AG08395 (cell line): ENCODE measurements at places on chromosomes 6 and 20.
A peak's percentile ranks its signal among the peaks of the same experiment; 100 is the strongest.

GRCh38 chr6:56820060-56820459 lies 134.8 kb upstream of the BEND6 start:
- no peak for DNase-seq

GRCh38 chr6:89731924-89732567 lies 87.5 kb downstream of the MDN1 start:
- no peak for DNase-seq

DNA sequence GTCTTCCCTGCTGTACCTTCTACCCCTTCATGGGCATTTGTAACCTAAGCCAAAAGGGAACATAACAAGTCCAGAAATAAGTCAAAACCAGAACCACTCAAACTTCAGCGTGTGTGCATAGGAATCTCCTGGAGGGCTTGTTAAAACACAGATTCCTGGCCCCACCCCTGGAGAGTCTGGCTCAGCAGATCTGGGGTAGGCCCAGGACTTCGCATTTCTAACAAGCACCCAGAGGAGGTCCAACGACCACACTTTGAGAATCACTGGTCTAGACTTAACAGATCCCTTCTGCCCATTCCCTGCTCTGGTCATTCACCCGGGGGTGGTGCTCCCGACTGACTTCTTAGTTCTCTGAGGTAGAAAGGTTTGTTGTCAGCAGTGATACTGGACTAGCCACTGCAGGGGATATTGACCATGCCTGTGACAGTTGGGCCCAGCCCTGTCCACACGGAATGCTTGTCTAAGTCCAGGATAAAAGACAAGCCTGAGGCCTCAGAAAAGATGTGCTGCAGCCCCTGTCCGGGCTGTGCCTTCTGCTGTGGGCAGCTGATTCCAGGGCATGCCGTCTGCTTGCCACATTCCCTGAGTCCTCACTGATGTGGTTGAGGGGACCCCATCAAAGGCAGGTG lies 68.6 kb downstream of the SYNJ2 start:
- no peak for DNase-seq

GRCh38 chr6:52546678-52547077 lies 30.2 kb downstream of the TRAM2 start:
- no peak for DNase-seq

DNA sequence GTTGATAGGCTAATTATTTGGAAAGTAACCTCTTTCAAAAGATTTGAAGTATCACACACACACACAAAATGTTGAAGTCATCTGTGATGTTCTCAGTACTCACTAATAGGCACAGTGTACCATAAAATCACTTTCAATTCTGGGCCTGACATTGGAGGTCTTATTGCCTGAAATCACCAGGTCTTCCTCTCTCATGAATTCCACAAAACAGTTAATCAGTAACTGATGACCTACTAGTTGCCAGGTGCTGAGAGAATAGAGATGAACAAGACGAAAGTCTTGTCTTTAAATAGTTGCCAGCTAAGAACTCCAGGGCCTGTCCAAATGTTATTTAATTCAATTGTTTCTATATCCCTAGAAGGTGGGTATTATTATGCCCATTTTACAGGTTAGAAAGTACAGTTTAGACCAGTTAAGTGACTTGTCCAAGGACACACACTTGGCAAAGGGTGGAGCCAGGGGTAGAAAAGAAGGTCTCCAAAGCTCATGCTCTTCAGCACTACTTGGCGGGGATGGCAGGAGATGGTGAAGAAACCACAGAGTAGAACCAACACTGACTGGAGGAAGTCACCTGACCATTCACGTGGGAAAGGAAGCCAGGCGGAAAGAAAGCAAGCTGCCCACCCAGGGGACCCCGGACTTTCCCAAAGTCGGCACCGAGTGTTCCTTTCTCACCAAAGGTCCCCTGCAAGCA lies 116.4 kb downstream of the KIF6 start:
- DNase-seq, result no peak

- DNase-seq, result no peak
Observed at GRCh38 chr20:62822788-62823651, 6.2 kb downstream of the COL9A3 start.

DNA sequence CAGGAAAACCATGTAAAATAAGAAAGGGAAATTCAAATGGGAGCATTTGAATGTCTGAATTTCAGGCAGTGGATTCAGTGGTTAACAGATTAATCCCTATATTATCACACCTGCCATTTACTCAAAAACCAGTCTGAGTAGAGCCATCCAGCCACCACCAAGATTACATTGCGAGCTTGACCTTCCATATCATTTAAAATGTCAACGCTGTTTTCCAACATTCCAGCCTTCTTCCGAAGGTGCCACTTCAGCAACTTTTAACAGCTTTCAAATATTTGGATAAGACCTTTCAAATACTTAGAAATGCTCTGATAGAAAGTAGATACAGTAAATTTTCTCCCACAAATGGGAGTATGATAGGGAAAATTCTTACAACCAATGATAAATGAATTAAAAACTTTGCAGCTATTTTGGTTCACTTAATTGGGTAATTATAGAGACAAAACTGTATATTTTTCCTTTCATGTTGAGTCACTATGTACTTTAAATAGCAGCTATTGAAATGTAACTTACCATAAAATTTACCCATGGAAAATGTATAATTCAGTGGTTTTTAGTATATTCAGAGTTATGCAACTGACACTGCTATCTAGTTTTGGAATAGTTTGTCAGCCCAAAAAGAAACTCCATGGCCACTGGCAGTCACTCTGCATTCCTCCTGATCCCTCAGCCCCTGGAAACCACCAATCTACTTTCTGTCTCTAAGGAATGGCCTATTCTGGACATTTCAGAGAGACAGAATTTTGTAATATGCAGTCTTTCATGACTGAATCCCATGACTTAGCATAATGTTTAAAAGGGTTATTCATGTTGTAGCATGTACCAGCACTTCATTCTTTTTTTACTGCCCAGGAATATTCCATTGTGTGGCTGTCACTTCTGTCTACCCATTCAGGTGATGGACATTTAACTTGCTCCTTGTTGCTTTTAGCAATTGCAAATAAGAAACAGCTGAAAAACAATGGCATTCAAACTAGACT lies 21.5 kb downstream of the EZR start:
- peak; percentile 63 for DNase-seq

DNA sequence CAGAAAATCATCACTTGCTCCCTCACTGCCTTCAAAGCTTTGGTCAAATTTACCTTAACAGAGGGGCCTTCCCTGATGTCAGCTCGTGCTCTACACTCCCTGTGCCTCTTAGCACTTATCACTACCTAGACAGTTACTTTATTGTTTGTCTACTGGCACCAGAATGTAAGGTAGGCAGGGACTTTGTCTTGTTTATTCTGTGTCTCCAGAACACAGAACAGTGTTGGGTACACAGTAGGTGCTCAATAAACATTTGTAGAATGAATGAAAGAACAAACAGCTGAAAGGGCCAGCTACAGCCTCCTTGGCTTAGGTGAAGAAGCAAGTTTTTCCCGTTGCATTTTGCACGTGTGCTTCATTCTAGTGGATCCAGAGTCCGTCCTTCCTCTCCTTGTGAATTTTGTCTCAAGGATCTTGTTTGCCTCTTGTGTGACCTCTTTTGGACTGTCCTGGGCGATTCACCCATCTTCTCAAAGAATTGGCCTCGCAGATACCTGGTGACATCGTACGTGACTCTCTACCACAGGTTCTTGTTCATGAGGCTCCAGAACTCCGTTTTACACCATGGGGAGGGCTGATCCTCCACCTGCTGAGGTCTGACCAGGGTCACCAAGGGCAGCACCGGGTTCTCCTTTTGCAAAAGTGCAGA lies 84.2 kb upstream of the ARMC2 start:
- DNase-seq, result no peak

GRCh38 chr20:16554766-16555543 lies 18.3 kb downstream of the KIF16B start:
- DNase-seq, result no peak

- no peak for DNase-seq
Observed at GRCh38 chr20:49701241-49701790, 12.4 kb downstream of the B4GALT5 start.

DNA sequence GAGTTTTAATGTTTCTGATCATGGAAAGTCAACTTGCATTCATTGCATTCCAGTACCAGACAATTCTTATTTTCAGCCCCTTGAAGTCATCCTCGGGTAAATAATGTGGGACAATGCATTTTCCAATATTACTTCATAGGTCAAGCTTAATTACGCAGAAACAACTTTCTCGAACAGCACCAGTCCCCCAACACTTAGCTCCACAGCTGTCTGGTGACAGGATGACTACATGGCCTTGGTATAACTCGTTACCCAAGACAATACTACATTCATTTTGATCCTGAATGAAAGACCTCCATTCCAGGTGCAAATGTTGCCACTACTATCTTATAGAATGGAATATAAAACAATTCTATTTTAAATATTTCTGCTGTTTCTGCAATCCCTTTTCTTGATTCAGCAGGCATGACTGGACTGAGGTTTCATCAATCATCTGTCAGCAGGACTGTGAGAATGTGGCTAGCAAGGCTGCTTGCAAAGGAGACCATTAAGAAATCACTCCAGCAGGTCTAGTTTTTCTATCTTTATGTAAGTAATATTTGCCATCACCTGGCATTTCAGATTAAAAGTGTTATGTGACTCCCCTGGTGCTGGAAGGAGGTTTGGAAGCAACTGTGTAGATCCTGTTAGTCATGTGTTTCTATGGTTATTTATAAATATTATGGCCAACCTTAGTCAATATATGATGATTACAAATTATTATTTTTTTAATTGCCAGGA lies 147.9 kb downstream of the HAO1 start:
- no peak for DNase-seq

- peak; percentile 76 for DNase-seq
Observed at GRCh38 chr20:37524859-37525708, 2.6 kb downstream of the BLCAP start.

GRCh38 chr20:1813101-1813529 lies 82.1 kb upstream of the SIRPA start:
- peak; percentile 80 for DNase-seq

DNA sequence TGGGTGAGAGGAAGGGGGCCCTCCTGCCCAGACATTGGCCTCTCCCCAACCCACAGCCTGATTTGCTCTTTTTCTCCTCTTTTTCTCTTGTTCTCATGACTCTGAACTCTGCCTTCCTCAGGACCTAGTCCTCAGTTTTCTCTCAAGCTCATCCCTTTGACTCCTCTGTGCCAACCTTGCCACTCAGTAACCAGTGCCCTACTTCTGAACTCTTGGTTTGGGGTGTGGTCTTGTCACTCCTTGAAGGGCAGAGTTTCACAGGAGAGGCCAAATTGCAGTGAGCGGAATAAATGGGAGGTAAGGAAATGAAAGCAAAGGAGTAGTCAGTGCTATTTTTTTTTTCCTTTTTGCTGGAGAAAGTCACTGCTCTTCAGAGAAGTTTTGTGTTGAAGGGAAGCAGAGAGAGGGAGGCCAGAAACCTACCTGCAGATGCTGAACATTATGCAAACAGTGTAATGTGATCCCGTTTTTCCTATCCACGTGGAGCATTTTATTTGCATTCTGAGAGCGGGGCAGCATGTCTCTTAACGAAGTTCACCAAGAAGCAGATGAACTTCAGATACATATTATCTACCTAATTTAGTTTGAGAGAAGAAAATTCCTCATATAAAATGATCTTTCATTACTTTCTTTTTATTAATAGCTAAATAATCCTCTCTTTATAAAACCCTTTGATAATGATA lies 26.9 kb downstream of the CFAP61 start:
- DNase-seq, result no peak

DNA sequence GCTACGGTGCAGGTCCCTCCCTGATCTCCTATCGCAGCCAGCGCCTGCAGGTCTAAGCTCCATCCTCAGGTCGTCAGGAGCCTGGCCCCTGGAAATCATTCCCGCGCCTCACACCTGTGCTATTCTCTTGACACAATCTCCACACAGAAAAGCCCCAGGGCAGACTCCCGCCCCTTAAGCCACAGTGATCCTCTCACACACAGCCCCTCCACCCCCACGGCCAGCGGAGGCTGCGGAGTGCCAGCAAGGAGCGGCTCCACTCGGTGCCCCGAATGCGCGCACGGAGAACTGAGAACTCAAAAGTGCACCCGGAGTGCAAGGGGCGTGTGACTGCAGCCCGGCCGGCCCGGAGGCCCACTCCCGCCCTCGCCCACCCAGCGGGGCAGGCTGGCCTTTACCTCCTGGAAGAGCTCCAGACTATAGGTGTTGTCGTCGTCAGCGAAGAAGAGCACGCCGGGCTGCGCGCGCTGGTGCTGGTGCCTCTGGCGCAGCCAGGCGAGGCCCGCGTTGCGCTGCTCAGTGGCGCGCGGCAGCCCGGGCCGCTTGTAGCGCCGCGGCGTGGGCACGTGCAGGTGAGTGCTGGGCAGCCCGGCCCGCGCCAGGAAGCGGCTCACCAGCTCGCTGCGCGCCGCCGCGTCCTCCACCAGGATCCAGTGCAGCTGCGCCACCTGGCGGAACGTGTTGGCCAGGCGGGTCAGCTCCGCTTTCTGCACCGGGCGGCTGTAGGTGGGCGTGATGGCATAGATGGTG lies 1.2 kb downstream of the B3GAT2 start:
- peak; percentile 67 for DNase-seq

DNA sequence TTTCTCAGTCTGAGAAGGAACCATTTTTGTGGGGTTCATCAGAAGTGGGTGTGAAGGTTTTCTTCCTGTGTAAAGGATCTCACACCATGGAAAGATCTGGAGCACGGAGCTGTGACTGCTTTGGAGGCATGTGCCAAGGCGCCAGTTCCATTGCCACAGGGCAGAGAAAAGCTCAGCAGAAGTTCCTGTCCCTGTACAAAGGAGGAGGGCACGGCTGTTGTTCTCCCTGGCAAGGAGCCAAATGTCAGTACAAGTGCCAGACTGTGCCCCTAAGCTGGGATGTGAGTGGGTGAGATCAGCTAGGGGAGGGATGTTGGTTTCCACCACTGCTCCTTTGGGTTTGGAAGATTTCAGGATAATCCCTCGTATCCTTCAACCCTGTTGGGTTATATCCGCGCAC lies 117.3 kb downstream of the CRYBG1 start:
- DNase-seq, result no peak

- DNase-seq, result no peak
Observed at GRCh38 chr6:21327326-21328112, 266.0 kb upstream of the SOX4 start.

DNA sequence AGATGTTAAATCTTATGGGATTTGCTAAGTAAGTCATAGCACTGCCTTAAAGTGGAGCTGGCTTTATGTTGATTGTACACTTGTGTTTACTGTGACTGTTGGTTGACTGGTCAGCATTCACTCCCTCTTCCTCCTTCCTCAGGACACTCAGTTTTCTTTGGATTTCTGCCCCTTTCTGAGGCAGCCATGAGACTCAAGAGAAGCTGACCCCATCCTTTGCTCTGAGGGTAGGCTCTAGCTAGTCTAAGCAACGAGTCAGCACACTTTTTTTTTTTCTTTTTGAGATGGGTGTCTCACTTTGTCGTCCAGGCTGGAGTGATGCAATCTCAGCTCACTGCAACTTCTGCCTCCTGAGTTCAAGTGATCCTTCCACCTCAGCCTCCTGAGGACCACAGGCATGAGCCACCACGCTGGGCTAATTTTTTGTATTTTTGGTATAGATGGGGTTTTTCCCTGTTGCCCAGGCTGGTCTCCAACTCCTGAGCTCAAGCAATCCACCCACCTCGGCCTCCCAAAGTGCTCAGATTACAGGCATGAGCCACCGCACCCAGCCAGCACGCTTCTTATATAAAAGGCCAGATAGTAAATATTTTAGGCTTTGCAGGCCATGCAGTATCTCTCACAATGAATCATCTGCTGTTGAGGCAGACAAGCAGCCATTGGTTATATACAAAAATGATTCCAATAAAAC lies 191.4 kb downstream of the NFATC2 start:
- DNase-seq, result peak; percentile 54
